ENCODE measurements at places on chromosomes 12 and 14.

DNA sequence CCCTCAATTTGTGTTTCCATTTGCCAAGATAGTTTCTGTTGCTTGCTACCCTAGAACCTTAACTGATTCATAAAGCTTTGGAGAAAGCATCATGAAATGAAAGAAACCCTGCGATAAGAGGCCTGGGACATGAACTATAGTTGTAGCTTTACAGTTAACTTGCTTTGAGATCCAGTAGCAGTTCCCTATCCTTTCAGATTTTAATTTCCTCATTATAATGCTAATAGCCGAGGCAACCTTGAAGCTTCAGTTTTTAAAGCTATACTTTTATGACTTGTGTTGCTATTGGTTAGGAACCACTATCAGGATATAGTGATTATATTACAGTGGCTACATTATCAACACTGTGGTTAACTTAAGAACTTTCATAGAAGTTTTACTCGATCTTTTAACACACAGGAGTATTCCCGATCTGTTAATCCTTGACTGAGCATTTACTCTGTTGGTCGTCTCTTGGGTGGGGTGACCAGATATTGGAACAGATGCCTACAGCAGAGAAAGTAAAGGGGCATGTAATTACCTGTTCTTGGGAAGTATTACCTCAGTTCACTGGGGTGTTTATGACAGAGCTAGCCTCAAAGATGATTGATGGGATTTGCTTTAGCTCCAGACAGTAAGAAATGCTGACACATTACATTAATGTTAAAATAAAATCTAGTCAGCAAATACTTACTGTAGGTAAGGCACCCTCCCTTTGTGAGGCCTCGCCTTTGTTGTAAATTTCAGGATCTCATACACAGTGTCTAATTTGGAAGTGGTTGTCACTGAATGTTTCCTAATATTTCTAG, 86.2 kb upstream of the CSRP2 start:
- no peak for DNase-seq

DNA sequence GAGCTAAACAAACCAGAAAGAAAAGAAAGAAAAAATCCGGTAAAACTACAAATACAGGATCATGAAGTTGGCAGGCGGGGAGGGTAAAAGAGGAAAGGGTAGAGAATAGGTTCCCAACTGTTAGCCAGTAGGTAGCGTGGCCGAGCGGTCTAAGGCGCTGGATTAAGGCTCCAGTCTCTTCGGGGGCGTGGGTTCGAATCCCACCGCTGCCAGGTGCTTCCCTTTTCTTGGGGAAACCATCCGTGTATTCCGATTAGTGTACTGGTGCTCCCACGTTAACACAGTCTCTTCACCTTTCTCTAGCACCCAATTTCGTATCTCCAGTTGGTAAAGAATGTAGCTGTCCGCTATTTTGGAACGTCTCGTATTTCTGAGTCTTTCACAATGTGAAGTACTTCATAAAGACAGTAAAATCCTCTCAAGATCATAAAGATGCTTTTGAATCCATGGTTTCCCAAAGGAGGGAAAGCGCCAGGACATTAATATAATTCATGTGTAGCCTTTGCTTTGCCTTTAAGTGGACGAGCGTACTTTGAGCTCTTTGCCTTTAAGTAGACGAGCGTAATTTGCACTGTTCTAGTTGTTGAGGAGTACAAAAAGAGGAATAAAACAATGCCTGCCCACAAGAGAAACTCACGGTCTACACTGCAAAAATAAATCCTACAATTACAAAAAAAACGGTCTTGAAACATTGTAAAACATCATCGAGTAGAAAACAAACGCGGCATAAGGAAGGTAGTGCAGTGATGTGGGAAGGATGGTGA, 19.0 kb upstream of the RNASE12 start:
- DNase-seq: peak; percentile 57

DNA sequence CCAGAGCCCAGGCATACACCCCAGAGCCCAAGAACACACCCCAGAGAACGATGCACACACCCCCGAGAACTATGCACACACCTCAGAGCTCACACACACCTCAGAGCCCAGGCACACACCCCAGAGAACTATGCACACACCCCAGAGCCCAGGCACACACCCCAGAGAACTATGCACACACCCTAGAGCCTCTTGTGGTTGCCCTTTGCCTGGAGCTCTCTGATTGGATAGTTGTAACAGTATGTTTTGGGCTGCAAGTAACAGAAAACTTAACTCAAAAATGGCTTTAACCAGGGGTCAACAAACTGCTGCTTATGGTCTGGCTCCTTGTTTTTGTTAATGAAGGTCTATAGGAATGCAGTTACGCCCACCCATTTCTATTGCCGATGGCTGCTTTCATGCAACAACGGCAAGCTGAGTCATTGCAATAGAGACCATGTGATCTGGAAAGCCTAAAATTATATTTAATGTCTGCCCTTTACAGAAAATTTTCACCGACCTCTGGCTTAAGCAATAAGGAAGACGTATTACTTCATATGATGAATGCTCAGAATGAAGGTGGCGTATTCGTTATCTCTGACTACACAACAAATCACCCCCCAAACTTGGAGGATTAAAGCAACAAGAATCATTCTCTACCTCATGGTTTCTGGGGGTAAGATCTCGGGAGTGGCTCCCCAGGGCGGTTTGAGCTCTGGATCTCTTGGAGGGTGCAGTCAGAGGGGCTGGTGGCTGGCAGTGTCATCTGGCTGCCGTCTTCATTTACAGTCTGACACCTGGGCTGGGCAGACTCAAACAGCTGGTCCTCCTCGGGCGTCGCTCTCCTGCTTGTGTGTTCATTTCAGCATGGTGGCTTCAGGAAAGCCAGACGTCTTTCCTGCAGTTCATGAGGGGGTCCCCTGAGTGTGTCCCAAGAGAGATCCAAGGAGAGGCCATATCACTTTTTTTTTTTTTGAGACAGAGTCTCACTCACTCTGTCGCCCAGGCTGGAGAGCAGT, 66.3 kb upstream of the NCOR2 start:
- no peak for DNase-seq

DNA sequence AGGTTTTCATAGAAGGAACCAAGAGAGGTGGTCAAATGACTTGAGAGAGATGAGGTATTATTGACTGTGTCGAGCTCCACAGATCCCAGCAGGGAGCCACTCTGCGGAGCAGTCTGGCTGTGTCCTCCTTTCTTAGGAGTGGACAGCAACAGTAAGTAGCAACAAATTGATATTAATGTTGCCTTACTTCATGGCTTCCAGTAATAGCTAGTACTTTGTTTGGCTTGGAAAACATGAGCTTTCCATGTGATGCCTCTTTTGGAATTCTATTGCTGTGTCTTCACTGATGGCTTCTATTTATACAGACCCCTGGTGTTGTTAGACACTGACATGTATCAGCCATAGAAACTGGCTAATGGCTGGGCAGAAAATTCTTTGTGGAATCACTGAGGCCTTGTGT, 531.2 kb upstream of the CCDC196 start:
- DNase-seq: no peak

- no peak for DNase-seq
These were observed 360.5 kb downstream of the FUT8 start for GRCh38 chr14:65772921-65773574.

- DNase-seq: no peak
These were observed 519.3 kb downstream of the NOVA1 start for GRCh38 chr14:26078561-26078960.

GRCh38 chr14:72040528-72040927, 108.3 kb downstream of the RGS6 start:
- no peak for DNase-seq

GRCh38 chr12:124745891-124746570, 117.6 kb downstream of the SCARB1 start:
- no peak for DNase-seq

GRCh38 chr12:42985506-42985905, 396.0 kb upstream of the PRICKLE1 start:
- DNase-seq: no peak

- DNase-seq: no peak
These were observed 33.5 kb downstream of the JDP2 start for GRCh38 chr14:75461303-75461702.

- DNase-seq: no peak
These were observed 75.9 kb downstream of the LIN7A start for GRCh38 chr12:80861641-80862378.

DNA sequence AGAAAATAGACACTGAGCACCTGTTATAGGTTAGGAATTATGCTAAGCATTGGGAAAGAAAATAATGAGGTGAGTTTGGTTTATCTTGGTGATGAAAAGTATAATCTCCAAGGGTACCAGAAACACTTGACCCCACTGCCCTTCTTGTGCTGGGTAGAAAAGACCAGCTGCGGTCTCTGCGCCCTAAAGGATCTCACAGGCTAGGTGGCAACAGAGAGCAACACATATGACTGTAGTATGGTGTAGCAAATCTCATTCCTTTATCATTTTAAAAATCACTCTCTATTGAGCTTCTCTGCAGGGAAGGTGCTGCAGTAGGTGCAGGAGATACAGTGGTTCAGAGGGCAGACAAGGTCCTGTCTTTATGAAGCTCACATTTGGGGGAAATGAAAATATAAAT, 26.1 kb downstream of the NRXN3 start:
- no peak for DNase-seq

- no peak for DNase-seq
These were observed 3.3 kb downstream of the PXN start for GRCh38 chr12:120261951-120262851.

DNA sequence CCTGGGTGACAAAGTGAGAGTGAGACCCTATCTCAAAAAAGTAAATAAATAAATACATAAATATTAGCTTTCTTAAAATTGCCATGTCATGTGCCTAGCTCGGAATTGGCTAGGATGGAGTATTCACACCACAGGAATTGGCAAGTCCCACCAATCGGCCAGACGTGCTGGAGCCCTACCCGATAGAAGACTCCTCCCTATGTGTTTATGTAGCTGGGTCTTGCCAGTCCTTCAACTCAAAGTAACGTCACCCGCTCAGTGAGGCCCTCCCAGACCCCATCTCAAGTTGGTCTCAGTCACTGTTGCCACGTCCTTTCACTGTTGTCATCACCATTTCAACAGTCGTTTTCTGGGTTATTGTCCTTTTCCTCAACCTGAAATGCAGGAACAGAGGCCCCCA, 20.2 kb downstream of the VRTN start:
- DNase-seq: no peak

DNA sequence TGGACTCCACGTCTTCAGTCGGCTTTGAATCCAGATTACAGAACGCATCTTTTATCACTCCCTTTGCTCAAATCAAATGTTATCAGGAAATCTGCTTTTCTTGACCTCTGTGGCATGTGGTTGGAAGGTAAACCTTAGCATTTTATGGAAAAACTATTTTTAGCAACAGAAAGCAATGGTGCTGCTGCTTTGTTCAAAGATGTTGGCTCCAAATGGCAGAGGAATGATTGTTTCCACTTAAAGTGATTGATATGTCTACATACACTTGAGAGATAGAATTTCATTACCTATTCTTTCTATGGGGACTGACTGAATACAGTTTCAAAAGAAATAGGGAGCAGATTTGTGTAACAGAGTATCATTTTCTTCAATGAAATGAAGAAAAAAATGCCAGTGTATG, 761.2 kb downstream of the NOVA1 start:
- DNase-seq: no peak

- peak; percentile 49 for DNase-seq
These were observed 521 bp downstream of the CDK2AP1 start for GRCh38 chr12:123271001-123271668.

DNA sequence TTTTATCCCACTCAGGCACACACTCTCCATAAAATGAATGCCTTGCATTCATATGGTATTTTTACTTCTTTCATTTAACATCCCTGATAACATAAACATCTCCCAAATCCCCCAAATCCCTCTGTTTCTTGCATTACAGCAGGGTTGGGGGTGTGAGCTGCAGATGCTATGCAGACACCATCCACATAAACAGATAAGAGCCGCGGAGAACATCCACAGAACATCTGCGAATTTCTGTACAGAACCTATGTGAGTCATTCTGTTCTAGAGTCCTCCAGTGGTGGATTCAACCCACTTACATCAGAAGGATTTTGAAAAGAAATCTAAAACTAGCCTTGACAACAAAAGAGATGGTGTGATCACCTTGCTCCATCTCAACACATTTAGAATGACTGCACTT, 20.3 kb downstream of the FBLN5 start:
- no peak for DNase-seq

DNA sequence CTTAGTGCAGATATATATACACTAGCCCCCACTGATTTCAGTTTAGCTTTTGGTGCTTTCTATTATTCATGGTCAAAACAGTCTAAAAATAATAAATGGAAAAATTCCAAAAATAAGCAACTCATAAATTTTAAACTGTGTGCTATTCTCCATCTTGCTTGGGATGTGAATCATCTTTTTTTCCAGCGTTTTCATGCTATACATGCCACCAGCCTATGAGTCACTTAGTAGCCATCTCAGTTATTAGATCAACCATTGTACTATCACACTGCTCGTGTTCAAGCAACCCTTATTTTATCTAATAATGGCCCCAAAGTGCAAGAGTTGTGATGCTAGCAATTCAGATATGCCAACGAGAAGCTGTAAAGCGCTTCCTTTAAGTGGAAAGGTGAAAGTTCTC, 73.9 kb upstream of the KRR1 start:
- no peak for DNase-seq

DNA sequence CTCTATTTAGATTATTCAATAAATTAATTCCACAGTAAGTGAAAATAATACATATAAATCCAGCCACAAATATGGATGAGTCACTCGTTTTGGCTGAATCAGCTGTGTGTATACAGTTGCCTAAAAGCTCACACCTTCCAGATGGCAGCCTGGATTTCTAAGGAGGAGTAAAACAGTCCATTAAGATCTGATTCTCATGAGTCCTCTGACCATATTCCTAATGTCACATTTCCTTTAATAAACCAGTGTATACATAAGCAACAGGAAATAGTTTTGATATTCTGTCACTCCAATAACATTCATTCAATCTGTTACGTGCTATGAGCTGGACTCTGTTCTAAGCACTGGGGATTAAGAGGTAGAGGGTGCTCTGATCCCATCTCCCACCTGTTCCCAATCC, 21.8 kb downstream of the MDM1 start:
- DNase-seq: no peak

GRCh38 chr14:23577710-23578392, 739 bp downstream of the JPH4 start:
- no peak for DNase-seq

DNA sequence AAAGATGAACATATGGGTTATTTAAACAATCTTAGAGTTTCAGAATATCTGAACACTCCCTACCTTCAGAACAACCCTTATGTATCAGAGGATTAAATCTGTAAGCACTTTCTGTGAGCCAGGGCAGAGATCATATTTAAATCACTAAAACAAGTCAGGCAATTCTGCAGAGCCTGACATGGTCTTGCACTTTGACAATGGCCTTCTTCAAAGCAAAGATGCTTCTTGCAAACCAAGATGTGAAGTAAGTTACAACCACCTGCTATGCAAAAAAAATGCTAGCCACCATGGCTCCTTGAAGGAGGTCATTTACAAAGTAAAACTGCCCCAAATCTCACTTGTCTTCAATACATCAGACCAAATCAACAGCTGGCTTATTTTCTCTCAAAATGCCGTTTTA, 3.2 kb downstream of the PPP1CC start:
- no peak for DNase-seq

- DNase-seq: no peak
These were observed 1.9 kb downstream of the TRIP11 start for GRCh38 chr14:92037989-92038388.

GRCh38 chr12:40336573-40337199, 111.9 kb downstream of the LRRK2 start:
- DNase-seq: no peak
